IPS-NIHi11 (cell line): ENCODE measurements at places on chromosomes 6 and 20.

DNA sequence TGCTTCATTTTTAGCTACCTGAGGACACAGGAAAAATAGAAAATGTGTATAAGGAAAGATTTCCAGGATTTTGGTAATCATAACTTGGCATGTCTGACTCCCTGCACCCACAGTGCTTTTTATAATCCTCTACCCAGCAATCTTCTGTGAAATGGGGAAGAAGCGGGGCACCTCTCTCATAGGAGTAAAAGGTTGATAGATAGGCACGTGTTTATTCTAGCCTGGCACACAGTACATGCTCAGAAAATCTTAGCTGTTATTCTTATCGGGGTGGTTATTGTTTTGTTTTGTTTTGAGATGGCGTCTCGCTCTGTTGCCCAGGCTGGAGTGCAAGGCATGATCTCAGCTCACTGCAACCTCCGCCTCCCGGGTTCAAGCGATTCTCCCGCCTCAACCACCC, 87.7 kb upstream of the SALL4 start:
- no peak for DNase-seq

DNA sequence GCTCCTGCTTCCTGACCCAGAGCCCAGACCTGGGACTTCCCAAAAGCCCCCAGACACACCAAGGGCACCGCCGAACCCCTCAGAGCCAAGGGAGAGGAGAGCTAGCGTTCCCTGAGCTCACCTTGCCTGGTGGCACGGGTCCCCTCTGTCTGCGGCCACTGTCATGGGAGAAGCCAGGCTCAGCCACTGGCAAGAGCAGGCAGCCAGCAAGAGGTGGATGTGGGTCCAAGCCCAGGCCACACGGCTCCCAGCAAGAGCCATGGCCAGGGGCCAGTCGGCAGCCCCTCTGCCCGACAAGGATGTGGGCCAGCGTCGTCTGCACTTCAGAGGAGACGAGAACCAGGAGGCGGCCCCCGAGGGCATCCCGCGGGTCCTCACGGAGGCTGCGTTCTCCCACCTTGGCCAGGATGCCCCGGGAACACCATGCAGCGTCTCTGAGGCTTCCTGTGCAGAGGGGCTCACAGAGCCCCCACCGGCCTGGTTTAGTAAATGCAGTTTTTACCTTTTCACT, 2.2 kb upstream of the PPDPF start:
- DNase-seq: peak; percentile 62

DNA sequence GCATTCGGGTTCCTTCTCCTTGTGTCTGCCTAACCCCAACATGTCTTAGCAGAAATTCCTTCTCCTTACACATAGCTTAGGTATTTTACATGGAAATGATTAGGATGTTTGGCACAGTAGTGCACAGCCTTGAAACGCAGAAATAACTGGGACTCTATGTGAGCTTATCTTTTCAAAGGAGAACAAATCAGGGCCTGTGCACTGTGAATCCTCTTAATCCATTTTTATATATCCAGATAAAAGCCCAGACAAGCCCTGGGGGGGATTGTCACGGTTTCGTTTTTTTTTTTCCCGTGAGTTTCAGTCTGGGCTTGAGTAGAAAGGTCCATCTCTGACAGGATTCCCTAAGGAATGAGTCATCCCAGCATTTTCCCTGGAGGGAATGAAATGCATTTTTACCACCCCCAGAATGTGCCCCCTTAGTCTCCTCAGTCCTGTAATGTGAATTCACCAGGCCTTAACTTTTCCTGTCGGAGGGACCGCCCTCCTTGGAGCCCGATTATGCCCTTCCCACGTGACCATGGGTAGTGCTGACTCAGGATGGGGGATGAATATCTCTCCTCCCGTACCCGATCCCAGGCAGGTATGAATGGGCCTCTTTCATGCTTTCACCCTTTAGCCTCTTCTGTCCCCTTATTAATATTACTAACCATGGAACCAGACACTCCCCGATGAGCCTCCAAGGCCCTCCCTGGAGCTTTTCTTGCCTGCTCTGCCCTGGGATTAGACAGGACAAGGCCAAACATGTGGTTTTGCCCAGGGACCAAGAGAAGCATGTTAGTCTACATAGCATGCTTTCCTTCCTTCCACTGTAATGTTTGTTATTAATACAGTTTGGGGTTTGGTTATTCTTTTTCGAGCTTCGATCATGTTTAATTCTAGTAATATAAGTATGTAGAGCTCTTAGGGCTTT, 23.9 kb upstream of the NAA20 start:
- peak; percentile 54 for DNase-seq

- no peak for DNase-seq
Observed at GRCh38 chr20:20297181-20297580, 70.7 kb upstream of the INSM1 start.

GRCh38 chr6:157676241-157676640, 146.8 kb upstream of the SNX9 start:
- DNase-seq: no peak

- no peak for DNase-seq
Observed at GRCh38 chr6:51854876-51855275, 232.5 kb downstream of the PKHD1 start.

GRCh38 chr20:45269754-45270270, 15.4 kb upstream of the SLPI start:
- no peak for DNase-seq

- no peak for DNase-seq
Observed at GRCh38 chr6:163877877-163878639, 463.5 kb downstream of the QKI start.

DNA sequence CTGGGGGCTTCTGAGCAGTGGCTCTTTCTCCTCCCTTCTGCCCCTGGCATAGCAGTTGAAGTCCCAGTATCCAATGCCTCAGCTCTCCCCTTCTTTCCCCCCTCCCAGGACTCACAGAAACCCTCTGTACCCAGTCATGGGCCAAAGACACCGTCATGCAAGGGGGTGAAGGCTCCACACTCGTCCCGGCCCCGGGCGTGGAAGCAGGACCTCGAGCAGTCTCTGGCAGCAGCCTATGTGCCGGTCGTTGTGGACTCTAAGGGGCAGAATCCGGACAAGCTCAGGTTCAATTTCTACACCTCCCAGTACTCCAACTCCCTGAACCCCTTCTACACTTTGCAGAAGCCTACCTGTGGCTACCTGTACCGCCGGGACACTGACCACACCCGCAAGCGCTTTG, 10.4 kb upstream of the GUCA1A start:
- DNase-seq: no peak

DNA sequence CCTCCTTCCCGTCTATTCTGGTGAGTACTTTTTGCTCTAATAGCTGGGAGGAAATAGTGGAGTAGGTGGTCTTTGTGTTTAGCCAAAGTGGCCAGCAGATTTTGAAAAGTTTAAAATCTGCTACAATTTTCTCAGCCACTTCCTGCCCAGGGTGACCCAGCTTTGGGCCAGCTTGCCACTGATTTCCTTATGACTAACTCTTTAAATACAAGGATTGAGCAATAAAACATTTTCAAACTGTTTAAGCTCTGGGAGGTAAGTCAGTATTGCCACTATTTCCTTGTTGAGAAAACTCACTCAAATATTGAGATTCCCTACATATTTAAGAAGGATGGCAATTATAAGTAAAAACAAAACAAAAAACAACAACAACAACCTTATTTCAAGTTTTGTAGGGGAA, 54.5 kb downstream of the TRMT11 start:
- no peak for DNase-seq

DNA sequence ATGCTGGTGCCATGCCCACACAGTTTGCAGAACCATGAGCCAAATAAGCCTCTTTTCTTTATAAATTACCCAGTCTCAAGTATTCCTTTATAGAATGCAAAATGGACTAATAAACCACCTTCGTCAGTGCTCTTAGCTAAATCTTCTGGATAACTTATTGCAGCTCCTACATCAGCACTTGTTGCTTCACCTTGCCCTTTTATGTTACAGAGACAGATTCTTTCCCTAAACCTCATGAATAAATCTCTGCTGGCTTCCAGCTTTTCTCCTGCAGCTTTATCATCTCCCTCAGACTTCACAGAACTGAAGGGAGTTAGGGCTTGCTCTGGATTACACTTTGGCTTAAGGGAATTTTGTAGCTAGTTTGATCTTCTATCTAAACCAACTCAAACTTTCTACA, 22.6 kb downstream of the NUP153 start:
- no peak for DNase-seq
